AG04449 (cell line): ENCODE measurements at places on chromosomes 1 and 21.
A peak's percentile ranks its signal among the peaks of the same experiment; 100 is the strongest.

DNA sequence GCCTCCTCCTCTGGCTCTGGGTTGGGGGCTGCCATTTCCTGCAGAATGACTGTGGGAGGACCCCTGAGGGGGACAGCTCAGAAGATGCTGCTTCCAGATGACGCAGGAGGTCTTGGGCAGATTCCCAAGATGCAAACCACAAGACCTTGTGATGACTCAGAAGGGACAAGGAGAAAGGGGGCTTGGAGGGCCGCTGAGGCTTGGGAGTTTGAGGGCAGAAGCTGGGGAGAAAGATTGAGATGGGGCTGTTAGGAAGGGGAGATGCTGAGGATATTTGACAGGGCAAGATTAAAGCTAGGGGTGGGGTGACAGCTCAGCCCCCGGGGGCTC is 7.5 kb downstream of the PTPRU start:
- DNase-seq: no peak

- DNase-seq: no peak
These were observed 103.7 kb downstream of the SLC16A1 start for GRCh38 chr1:112852276-112852675.

DNA sequence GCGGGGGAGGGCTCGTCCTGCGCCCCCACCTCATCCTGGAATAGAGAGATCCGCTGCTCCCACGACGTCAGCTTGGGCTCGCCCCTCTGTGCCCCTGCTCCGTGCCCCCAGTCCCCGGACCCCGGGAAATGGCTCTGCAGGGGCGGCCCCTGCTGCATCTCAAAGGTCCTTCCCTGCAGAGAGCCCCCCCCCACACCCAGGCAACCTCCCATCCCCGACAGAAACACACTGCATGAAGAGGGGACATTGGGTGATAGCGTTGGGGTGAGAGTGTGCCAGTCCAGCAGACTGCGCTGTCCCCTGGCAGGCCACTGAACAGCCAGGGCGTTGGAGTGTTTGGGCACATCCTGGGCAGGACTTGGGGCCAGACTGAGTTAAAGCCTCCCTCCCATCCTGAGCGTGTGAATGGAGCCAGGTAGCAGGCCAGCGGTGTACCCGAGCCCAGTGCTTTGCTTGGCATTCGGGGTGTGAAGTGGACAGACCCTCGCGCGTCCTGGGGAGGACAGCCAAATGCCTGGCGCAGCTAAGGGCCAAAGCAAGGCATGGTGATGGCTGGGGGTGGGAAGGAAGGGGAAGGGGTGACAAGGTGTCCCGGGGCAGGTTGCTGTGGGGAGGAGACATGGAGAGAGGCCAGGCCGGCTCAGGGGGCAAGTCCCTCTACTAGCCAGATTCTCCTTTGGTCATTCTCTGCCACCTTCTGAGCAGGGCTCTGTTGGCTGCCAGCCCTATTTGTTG is 633 bp upstream of the ETNK2 start:
- DNase-seq: no peak

DNA sequence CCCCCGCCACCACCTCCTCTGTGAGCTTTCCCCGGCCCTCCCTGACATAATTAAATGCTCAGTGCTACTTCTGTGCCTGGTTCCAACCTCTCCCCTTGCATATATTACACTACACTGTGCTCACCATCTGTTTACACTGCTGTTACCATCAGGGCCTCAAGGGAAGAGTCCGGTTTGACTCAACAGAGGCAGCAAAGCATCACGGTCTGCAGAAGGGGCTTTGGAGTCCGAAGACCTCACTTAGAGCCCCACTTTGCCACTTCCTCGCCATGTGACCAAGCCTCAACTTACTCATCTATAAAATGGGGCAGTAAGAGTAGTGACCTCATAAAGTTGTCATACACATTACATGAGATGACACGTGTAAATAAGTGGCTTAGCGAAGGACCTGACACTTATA is 27.4 kb downstream of the KCNN3 start:
- no peak for DNase-seq

GRCh38 chr1:214416417-214416816 is 135.0 kb downstream of the PTPN14 start:
- DNase-seq: no peak

GRCh38 chr1:59752556-59753414 is 62.0 kb upstream of the HOOK1 start:
- no peak for DNase-seq

- DNase-seq: no peak
These were observed 9.4 kb downstream of the CR2 start for GRCh38 chr1:207463571-207463970.

- DNase-seq: no peak
These were observed 74.3 kb upstream of the FAM3B start for GRCh38 chr21:41242238-41242829.

DNA sequence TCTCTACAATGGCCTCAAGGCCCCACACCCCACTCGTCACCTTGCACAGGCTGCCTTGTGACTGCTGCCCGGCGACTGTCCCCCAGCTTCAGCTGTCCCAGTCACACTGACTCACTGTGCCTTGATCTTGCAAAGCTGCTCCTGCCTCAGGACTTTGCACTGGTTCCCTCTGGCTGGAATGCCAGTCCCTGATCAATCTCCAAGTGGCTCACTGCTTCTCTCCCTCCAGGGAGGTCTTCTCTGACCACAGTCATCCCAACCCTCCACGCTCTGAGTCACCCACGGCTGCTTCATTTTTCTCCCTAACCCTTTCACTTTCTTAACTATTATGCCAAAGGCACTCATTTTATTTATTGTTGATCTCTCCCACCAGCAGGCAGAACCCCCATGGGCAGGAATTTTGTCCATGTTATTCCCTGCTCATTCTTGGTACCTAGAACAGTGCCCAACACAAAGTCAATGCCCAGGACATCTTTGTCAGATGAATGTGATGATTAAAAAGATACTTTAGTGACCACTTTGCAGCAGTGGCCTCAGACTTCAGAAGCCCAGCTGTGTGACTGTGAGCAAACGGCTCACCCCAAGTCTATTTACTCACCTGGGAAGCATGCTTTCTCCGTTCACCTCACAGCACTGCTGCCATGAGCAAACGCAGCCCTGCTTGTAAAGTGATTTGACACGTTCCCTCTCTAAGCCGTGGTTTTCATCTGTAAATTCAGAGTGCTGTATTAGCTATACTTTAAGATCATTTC is 53.4 kb downstream of the ZBTB18 start:
- DNase-seq: peak; percentile 67

- no peak for DNase-seq
These were observed 23.6 kb upstream of the SPSB1 start for GRCh38 chr1:9269078-9269501.

GRCh38 chr1:201895913-201896807 is 7.5 kb downstream of the SHISA4 start:
- DNase-seq: no peak

- no peak for DNase-seq
These were observed 3.1 kb upstream of the UBE2G2 start for GRCh38 chr21:44804762-44805161.

GRCh38 chr21:14523234-14523633 is 22.9 kb downstream of the SAMSN1 start:
- no peak for DNase-seq
